ENCODE measurements at places on chromosomes 11 and 22.

- DNase-seq: no peak
Measured at GRCh38 chr11:44529895-44530412, 35.5 kb upstream of the CD82 start.

GRCh38 chr11:68659158-68659921 is 25.0 kb upstream of the GAL start:
- no peak for DNase-seq

DNA sequence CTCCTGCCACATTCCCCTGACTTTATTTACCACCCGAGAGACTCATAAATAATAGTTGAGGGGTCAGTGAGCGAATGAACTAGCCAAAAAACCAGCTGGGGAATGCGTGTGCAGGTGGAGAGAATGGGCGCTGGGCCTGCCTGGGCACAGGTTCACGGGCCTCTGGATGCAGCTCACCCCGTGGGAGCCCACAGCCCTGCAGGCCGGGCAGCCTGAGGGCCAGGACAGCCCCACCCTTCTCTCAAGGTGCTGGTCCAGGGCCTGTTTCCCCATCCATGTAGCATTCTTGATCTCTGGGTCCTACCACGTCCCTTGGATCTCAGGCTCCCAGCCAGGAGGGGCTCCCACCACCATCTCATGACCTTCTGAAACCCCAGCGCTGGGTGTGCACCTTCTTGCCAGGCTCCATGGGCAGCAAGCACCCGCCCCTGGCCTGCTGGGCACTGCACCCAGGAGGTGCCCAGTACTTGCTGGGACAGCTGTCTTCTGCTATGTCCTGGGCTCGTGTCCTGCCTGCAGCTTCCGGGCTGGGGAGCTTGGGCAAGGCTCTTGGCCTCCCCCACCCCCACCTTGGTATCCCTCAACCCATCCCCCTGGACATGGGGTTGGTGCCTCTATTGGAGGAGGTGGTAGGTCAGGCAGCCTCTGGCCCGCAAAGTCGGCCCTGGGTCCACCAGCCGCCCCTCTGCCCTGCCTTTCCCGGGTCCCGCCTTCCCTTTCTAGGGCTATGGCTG is 43.1 kb upstream of the CCDC188 start:
- DNase-seq: no peak

GRCh38 chr11:75760710-75761493 is 7.7 kb upstream of the DGAT2 start:
- DNase-seq: no peak

DNA sequence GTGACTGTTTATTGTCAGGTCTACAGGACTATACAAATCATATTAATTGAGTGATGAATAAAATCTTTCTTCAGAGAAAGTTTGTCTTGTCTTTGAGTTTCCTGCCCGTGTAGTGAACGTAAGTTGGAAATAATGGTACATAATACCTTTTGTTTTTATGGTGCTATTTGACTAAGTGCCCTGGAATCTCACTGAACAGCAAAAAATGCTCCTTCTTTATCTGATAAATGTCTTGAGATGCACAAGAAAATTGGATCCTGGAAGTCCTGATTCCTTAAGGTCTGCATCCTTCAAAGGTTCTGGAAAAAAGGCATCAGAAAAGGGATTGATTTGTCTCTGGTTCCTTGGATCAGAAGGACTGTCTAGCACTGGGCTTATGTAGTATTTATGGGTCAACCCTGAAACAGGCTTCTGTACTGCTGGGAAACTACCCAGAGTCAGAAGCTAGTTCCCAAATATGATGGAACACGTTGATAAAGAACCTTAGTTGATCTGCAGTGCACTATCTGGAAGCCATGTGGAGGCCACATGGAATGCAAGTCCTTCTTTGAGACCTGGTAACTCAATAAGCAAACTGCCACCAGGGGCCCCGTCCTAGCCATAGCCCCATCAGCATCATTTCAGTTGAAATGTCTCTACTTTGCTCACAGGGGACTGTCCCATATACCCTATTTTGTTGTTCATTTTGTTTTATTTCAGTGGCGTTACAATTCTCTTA is 100.6 kb upstream of the CD44 start:
- no peak for DNase-seq

DNA sequence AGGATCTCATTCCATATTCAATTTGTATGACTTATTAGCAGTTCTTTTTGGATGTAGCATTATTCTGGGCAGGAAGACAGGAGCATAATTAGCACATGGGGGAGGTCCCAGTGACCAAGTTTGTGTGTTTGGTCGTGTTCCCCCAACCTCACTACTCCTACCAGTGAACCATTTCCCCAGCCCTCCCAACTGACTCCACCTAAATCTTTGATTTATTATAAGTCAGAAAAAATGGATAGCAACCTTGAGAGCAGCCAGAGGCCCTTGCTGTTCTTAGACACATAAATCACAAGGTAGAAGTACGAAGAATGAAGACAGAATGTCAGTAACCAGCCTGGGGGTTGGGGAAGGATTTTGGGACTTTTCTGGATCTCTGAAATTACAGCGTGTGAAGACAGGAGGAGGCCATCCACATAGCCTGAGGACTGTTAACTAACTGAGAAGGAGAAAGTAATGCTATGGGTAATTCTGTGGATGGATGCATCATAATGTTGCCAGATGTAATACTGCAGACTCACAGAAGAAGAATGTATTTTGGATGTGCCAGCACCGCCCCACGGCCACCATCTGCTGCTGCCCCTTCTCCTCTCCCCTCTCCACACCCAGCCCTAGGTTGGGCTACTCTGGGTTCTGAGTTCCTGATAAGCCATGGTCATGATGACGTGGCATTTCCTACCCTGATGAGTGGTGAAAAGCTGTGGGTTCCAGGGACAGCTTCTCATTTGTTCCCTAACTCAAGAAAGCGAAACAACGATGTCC is 124.3 kb upstream of the TTC12 start:
- DNase-seq: no peak

- no peak for DNase-seq
Measured at GRCh38 chr11:65390099-65390941, 3.9 kb downstream of the FRMD8 start.

GRCh38 chr11:27061461-27061821 is 20.8 kb downstream of the BBOX1 start:
- no peak for DNase-seq

- no peak for DNase-seq
Measured at GRCh38 chr11:123451183-123451781, 21.2 kb downstream of the GRAMD1B start.

DNA sequence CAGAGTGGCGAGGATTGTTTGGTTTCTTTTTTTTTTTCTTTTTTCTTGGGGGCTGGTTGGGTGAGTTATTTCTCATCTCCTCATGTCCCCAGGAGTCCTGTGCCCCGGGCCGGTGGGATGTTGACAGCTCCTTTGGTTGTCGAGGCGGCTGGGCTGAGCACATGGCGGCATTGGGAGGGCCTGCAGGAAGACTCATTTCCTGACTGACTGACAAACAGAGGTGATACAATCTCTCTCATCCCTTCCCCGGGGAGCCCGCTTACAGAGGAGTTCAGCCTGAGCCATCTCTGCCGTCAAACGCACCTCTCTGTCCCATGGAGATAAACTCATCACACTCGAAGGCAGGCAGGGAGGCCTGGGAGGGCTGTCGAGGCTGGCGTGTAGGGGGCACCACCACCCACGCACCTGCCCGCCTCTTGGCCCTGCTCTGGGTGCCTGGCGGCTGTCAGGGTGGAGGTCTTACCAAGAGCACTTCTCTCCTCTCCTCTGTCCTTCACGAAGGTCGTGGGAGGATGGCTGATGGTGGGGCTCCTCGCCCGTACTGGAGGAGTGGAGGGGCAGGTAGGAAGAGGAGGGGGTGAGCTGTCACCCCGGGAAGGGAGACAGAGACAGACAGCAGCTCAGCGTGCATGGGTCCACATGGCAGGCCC is 60.0 kb upstream of the NECTIN1 start:
- DNase-seq: no peak

DNA sequence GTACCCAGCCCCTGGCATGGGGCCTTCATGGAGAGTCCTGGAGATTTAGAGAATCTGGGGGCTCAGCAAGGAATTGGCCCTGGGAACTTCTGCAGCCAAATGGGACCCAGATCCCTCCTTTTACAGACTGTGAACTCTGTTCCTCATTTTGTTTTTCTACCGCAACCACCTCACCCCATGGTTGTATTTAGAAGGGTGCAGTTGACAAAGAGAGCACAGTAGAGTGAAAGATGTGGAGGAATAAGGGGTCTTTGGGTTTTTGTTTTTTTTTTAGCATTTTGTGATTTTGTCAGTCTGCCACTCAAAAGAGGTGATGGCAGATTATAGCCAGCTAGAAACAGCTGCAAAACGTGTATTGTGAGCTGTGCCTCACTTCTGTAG is 1.9 kb downstream of the ZNF74 start:
- DNase-seq: no peak

DNA sequence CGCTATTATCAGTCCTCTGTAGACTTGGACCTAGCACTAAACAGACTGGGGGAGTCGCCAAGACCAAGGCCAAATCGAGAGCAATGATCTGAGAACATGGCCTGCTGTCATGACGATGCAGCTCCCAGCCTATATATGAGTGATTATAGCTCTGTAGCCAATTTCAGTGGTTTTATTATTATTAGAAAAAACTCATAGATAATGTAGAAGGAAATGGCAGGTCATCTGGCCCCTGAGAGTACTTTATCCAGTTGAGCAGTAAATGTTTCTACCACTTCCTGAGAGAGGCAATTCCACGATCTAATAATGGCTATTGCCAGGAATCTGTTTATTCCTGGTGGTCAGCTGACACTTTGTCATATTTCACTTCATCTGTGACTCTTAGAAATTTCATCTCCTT is 666.7 kb downstream of the OPCML start:
- DNase-seq: no peak

DNA sequence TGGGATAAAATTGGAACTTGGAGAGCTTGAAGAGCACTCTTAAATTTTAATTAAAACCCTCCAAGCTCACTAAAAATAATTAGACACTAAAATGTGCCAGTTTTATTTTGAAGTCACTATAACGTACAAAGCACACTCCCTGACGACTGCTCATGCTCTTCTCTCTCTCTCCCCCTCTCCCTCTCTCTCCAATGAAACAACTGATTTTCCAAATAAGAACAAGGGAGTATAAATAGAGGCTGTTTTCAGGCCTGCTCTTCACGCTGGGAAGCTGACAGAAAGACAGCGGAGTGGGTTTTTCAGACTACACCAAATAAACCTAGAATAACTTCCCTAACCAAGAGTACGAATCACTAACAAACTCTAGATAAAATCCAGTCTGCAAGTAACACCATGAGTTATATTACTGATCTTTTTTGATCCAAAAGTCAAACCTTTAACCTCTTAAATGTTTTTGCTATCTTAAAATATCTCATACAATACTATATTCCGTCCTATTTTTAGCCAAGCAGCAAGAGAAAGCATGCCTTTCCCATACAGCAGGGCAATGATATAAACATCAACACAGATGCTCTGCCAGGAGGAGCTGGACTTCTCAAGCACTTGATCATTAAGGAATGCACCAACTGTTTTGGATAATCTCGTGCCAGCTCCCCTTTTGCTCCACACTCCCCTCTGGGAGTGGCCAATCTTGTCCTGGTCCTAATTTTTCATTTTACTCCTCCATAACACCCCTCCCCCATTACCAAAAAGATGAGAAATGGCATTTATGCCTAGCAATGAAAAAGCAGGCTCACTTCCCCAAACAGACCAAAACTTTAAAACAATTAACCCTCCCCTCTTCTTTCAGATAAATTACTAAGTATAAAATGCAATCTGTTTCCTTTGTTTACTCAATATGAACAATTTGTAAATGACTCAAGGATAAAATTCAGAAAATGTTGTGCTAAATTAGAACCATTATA is 116.9 kb downstream of the SOX6 start:
- no peak for DNase-seq

DNA sequence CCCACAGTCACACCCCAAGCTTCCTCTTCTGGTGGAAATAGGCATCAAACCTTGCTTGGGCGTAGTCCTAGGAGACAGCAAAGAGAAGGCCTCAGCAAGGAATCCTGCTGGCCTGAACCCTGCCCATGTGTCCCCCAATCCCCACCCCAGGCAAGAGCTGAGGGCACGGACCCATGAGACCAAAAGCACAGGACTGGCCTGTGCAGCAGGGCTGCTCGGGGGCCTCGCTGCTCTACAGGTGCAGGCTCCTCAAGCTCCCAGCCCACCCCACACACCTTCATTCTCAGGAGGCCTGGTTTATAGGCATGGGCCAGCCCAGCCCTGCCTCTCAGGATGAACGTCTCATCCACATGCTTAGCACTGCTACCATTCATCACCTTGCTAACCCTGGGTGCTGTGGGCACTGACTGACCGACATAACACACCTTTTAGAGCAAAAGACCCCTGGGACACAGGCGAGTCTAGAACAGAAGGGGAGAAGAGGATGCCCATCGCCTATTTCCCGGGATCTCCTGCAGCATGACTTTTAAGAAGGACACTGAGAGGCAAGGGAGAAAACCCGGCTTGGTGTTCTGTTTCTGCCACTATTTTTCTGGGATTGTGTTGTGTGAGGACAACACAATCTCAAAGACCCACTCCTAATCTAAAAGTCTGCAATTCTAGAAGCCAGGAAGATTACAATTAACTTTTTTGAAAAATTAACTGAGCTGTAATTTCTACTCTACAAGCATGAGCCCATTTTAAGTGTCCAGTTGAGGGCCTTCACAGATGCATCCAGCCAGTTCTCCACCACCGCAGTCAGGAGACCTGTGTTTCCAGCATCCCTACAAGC is 15.4 kb downstream of the TCIRG1 start:
- no peak for DNase-seq

DNA sequence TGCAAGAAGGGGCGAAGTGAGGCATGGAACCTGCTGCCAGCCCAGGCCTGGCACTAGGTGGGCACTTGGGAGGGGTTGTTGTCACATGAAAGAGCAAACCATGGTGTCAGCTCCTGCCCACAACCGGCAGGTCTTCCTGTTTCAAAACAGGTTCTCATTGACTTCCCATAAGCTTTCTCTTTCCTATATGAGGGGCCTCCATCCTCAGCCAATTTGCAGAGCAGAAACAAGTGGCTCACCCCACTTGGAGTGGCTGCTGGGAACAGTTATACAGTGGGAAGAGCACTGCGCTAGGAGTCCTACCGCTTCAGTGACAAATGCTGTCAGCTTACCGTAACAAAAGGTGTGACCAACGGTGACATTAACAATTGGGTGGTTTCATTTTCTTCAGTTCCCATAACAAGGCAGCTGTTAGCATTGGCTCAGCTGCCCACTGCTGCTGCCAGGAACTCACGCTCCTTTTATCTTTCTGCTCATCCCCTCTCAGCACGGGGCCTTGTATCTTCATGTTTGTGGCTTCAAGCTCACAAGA is 10.2 kb upstream of the SSTR3 start:
- DNase-seq: no peak

DNA sequence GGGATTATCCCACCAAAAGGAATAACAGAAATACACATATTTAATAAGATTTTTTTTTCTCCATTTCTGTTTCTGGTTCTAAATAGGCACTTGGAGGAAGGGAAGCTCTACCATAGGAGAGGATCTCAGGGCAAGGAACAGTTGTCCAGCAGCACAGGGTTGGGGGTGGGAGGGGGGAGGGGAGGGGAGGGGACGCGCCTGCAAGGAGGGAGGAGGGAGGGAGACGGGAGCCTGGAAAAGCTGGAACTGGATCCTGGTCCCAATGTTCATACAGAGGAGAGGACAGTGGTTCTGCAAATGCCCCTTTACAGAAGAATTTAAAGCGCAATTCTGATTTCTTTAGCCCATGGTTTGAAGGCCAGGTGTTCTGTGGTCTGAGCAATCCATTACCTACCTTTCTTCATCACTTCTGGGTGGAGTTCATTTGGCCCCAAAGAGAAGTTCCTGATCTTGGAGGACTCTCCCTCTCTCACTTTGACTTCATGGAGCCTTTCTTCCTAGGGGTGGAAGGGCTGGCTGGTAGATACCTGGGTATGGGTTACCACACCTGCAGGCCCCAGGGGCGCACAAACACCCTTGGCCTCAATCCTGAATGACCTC is 348.9 kb upstream of the NCAM1 start:
- DNase-seq: no peak

- no peak for DNase-seq
Measured at GRCh38 chr22:24954114-24954463, 1.6 kb downstream of the KIAA1671 start.
